ENCODE measurements at places on chromosomes 7 and 10.
A peak's percentile ranks its signal among the peaks of the same experiment; 100 is the strongest.

DNA sequence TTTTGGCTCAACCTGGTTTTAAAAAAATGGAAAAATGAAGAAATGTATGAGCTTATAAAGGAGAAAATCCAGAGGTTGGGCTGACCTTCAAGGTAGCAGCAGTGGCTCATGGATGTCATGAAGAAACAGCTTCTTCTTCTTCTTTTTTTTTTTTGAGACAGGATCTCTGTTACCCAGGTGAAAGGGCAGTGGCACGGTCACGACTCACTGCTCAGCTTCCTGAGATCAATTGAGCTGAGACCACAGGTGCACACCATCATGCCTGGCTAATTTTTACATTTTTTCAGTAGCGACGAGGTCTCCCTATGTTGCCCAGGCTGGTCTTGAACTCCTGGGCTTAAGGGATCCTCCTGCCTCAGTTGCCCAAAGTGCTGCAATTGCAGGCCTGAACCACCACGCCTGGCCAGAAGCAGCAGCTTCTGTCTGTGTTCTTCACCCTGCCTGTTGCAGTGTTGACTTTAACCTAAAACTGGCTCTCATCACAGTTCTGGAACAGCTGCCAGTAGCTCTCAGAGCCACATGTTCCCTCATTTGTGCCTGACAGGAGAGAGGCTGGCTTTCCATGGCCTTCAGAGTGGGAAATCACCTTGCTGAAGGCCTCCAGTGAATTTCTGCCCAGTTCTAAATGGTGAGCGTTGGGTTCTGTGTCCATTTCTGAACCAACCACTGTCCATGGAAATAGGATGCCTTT is 117.7 kb downstream of the PFKFB3 start:
- no peak for DNase-seq

DNA sequence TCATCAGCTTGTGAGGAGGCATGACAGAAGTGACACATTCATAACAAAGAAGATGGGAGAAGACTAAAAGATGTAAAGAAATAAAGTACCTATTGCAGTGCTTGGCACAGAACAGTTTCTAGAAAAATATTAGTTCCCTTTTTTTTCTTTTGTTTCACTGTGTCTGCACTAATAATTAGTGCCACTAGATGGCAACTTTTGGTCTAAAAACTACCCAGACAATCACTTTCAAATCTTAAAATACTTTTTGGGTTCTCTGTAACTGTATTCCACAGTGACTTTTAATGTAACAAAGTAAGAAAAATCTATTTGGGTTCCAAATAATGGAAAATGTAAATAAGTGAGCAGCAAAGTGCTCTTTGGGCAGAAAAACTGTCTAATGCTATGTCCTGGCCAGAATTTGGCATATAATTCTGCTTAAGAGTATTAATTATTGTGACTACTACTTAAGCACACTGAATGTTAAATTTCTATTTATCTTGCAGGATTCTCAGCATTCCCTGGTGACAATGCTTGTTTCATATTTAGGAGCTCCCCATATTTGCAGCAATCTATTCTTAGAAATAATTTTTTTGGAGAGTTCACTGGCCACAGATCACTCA is 134.8 kb upstream of the KIF5B start:
- DNase-seq: no peak

- no peak for DNase-seq
Observed at GRCh38 chr7:498678-499641, 20.7 kb downstream of the PDGFA start.

DNA sequence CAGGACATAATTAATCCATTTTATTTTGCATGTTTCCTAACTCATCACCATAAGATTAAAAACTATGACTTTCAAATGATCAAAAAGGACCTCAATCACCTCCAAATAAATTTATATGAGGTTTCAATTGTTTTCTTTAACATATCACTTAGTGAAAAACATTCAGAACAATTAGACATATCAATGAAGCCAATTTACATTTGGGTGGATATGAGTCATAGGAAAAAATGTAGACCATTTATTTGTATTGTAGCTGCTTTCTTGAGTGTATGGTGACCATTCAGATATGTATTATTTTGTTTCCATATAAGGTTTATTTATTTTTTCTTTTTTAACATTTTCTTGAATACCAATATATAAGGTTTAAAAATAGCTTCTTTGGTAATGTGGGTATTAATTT is 13.3 kb upstream of the EXOC6 start:
- no peak for DNase-seq

DNA sequence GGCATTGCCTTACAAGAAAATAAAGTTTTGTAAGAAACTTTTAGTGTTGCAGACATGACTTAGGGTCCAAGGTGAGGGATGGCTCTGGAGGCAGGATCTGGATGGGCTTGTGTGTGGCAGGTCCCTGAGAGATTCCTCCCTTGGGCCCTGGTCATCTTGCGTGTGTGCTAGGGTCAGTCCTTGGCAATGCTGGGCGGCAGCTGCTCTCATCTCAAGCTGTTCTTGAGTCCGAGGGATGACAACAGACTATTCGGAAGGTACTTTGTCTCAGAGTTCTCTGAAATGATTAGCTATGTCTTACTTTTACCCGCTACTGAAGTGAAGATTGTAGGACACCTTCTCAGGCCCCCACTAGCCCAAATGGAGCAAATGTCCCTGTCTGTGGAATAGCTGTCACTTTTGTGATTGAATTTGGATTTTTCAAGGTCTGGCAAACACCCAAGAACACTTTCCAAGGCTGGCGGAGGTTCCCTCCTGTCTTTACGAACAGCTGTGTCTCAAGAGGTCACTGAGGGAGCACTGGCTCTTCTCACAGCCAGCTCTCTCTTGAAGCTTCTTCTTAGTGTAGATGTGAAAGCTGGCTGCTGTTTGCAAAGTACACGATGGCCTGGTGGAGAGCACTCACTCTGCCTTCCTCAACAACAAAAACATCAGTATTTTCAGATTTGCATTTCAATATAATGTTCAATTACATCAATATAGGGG is 253.6 kb downstream of the STK31 start:
- DNase-seq: no peak

DNA sequence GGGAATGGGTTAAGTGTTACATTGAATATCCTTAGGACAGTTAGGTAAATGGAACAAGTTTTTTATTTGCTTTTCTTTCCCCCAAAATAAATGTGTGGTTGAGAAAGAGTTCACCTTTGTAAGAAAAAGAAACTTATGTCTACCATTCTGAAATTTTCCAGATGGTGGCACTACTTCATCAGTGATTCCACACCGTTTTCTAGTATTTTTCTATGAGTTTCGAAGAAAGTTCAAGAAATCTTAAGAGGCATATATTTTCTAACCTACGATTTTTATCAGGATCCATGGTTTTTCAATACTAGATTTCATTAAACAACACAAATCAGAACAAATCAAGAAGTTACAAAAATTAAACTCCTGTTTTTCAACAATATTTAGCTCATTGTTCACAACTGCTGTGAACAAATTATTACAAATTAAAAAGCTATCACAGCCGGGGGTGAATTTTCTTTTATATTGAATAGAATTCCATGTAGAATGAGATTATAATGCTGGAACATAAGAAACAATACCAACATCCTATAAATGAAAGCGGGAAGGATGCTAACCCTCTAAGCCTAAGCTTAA is 163.1 kb upstream of the NPVF start:
- DNase-seq: peak; percentile 20

DNA sequence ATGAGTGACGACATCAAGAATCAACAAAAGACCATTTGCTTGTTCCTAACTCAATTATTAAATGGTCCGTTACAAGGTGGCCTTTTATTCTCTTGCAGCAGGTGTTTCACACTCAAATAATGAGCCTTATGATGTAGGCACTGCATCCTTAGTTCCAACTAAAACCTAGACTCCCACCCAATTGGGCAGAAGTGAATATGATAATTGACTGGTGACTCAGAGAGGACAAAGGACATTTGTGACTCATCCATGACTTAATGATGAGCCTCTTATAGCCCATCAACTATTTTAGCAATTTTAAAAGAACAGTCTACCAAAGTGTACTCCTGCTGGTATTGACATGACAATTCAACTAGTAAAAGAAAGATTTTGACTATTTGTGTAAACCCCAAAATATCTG is 1027.8 kb upstream of the PHF14 start:
- DNase-seq: peak; percentile 76

GRCh38 chr7:113797420-113798010 is 121.3 kb downstream of the PPP1R3A start:
- no peak for DNase-seq

- DNase-seq: peak; percentile 61
Observed at GRCh38 chr7:43362652-43363034, 220.3 kb upstream of the STK17A start.

DNA sequence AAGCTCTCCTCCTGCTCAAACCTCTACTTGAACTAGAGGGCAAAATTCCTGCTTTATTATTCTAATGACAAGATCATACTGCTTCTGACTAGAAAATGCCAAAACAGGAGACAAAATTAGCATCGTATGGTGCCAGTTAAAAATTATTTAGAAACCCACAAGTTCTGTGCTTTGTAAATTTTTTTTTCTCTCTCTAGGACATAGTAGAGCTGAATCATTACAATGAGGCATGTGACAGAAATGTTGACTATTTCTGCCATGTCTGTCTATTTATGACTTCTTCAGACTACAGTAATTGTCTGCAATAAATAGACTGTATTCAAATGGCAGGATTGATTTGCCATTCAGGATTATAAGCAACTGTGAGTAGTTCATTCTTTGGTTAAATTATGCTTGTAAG is 335.8 kb downstream of the PRPF18 start:
- DNase-seq: no peak

DNA sequence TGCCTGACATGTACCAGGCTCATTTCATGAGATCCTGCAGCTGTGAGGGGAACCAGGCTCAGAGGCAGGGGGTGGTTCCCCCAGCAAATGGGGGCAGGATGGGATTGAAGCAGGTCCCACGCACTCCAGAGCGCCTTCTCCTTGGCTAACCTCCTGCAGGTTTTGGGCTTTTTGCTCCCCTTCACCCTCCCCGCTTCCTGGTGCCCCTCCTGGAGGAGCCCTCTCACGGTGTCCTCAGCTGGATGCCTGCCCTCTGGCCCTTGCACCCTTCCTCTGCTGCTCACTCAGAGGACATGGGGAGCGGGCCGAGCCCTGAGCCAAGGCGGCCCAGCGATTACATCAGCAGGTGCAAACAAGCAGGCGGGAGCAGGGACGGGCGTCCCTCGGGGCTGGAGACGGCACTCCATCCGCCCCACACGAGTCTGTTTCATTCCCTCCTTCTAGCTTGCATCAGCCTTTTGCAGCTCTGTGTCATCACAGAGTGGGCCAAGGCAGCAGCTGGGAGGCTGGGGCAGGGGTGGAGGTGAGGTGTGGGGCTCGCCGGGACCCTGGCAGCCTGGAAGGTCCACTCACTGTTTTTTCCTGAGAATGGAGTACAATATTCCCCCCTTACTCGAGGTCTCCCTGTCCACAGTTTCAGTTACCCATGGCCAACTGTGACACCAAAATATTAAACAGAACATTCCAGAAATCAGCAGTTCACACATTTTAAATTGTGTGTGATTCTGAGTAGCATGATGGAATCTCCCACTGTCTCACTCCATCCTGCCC is 52.7 kb upstream of the SLC29A3 start:
- no peak for DNase-seq

- DNase-seq: no peak
Observed at GRCh38 chr7:120869700-120870099, 11.8 kb upstream of the TSPAN12 start.

DNA sequence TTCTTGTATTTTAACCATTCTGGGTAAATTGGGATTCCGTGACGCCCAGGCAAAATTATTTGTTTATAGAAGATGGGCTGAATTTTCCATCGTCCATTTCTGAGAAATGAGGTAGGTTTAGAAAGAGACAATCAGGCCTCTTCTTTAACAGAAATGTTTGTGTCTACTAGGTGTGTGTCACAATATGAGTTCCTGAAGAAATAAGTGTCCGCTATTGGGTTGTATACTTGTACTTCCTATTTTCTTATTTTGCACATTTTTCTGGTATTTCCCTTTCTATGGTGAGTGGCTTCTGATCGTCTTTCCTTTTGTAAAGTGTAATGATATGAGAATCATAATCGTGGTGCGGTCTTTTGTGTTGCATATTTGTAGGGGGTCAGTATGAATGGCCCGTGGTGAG is 83.9 kb downstream of the TCF7L2 start:
- no peak for DNase-seq

DNA sequence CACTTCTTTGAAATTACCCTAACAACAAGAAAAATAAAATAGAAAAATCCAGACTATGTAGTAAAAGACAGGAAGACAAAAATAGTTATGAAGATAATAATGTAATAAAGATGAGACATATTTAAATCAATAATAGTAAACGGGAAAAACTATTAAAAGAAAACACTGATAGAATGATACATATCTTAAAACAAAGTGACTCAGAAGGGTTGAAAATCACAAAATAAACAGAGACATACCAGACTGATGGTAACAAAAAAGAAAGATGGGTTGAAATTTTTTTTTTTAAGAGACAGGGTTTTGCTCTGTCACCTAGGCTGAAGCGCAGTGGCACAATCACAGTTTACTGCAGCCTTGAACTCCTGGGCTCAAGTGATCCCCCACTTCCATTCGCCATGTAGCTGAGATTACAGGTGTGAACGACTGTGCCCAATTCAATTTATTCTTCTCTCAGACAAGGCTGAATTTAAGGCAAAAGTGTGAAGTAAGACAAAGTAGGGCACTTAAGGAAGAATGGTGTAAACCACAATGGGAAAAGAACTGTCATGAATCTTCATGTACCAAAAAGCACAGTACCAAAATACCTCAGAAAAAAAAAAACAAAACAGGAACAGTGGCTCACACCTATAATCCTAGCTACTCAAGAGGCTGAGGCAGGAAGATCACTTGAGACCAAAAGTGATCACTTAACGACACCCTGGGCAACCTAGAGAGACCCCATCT is 47.4 kb downstream of the LMBR1 start:
- no peak for DNase-seq

GRCh38 chr7:7183838-7184463 is 1.6 kb downstream of the C1GALT1 start:
- DNase-seq: no peak

DNA sequence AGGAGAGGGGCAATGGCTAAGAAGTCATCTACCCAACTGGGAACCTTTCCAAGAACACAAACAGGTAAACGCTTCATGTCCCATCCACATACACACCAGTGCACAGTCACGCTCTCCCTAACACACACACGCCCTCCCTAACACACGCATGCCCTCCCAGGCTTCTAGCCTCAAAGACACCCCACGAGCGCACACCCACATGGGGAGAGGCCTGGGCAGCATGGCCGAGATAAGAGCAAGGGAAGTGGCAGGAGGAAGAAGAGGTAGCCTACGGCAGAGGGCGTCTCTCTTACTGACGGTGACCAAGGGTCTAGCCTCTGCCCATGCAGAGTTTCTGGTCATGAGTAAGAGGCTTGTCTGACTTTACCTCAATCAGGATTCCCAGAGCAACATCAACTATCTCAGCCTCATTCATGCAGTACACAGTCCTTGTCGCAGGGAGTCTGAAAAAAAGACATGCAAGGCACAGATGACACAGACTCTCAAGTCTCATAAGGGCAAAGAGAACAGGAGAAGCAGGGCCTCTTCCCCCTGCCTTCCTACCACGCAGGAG is 3.1 kb downstream of the CYREN start:
- DNase-seq: no peak

GRCh38 chr10:62819141-62819920 is 3.2 kb upstream of the EGR2 start:
- DNase-seq: peak; percentile 26

GRCh38 chr7:30933124-30933974 is 21.7 kb downstream of the AQP1 start:
- DNase-seq: no peak
